Activated T-cell treated with anti-CD3 and anti-CD28 coated beads for 1 hour (primary cell): ENCODE measurements at places on chromosomes 1 and 21.

- no peak for DNase-seq
Measured at GRCh38 chr1:54699936-54700525, 15.6 kb upstream of the TTC4 start.

DNA sequence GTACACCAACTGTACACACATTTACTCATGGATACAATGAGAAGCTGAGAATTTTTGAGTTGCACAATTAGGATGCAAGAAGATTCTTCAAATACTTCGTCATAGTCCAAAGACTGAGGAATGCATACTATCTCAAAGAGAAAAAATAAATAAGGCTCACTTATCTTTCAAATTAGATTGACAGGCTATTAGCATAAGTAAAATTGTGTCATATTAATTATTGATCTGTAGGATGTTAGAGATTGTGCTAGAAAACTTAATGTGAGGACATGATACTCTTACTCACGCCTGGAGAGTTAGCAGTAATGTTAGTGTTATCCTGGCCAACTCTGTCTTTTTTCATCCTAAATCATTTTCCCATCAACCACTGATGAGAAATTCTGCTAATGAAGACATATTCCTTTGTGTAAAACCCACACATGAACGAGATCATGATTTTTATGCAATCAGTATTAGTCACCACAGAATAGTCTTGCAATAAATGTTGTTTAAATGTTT is 659.0 kb downstream of the LTN1 start:
- no peak for DNase-seq

GRCh38 chr1:183023601-183024316 is 539 bp downstream of the LAMC1 start:
- no peak for DNase-seq

- no peak for DNase-seq
Measured at GRCh38 chr1:178451529-178451928, 45.2 kb downstream of the CLEC20A start.

- DNase-seq = no peak
Measured at GRCh38 chr1:197277166-197277565, 9.1 kb downstream of the CRB1 start.

DNA sequence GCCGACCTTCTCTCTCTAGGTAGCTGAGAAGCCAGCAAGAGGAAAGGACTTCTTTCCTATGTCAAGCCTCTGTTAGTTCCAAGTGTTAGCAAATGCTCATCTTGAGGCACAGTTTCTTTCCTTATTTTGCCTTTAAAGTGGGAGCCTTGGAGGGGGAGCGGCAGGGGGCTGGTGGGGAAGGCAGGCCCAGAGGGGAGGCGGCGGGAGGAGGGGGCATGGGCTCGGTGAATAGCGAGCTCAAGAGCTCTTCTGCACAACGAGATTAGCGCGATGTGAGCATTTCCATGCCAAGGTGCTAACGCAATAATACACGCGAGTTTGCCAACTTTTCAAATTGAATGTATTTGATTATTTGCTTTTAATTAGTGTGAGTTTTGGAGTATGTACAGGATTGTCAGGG is 372.6 kb downstream of the RPS6KC1 start:
- no peak for DNase-seq

DNA sequence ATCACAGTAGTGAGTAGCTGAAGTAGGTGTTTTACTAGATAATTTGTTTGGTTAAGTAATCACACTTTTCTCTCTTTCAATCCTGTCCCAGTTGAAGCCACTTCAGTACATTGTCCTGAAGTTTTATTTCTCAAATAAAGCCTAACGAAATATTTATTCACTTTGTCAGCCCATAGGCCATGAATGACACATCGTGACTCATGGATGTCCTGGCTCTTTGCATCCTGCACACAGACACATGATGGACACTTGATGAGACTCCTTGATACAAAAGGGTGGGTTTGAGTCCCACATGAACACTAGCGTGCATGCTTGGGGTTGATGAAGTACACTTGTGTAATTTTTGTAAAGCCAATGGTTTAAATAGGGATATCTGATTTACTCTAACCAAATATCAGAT is 22.7 kb upstream of the LAMC2 start:
- DNase-seq = no peak

- DNase-seq = no peak
Measured at GRCh38 chr1:242743983-242744780, 219.7 kb upstream of the PLD5 start.

DNA sequence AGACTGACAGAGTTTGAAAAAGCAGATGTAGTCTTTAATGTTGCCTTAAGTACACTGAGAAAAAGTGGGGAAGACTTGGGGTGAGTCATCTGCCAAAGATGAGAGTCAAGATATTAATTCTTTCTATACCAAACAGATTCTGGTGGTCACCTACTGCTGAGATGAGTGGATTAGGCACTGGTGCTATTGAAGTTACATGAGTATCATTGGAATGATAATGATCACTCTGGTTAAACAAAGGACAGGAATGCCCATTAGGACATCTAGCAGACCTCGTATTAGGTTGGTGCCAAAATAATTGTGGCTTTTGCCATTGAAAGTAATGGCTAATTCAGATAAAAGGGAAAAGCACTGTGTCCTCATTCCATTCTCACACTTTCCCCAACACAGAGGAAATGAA is 1588.9 kb downstream of the KCNT2 start:
- DNase-seq = no peak

- DNase-seq = no peak
Measured at GRCh38 chr1:46522184-46522968, 29.1 kb downstream of the KNCN start.

GRCh38 chr21:45264146-45264911 is 23.4 kb downstream of the POFUT2 start:
- DNase-seq = no peak

DNA sequence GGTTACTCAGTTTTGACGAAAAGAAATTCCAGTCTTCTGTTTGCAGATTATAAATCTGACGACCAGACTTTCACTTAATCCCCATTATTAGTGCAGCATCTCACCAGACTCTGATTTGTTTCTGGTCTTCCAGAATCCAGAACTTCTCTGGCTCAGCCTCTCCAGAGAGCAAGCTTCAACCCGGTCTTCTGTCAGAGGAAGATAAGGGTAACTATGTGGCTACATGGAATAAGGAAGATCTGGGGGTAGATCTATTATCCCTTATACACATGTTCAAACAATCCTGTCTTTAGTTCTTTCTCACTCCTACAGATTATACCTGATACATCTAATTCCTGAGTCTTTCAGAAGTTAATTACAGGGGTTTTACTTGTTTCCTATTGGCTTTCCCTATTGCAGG is 9.9 kb downstream of the PHTF1 start:
- DNase-seq = no peak

DNA sequence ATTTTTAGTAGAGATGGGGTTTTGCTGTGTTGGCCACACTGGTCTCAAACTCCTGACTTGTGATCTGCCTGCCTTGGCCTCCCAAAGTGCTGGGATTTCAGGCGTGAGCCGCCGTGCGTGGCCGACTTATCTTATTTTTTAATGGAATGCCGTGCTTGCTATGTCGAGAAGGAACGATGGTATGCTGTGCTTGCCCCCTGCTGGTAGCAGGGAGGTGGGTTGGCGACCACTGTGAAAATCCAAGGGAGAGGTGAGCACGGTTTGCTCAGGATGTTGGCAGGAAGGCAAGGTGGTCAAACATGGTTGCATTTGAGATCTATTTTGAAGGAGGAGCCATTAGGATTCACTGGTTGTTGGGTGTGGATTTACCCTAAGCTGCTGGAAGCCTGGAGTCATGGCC is 45.8 kb upstream of the RCC2 start:
- DNase-seq = no peak

- no peak for DNase-seq
Measured at GRCh38 chr1:17579951-17580939, 40.7 kb downstream of the ARHGEF10L start.

DNA sequence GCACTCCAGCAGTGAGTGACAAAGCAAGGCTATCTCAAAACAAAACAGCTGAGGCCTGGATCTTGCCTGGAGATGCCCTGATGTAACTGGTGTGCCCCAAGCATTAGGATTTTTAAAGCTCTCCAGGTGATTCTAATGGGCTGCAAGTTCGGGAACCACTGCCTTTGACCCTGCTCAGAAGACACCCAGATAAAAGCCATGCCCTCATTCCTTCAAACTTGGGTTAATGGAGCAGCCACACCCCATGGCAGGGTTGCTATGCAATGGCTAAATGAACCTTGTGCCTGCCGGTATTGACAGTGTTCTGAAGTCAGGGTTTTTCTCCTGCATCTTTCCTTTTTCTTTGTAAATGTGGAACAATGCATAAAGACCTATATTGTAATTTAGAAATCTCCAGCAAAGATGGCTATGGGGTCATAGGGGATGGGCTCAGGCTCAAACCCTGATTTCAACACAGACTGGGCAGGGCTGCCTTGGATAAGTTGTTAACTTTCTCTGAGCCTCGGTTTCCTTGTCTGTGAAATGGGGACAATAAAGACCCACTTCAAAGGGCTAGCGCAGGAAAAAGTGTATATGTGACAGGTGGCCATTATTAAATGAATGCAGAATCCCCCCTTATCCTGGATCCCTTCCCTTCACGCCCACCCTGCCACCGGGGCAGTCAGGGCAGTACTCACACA is 453 bp downstream of the TFF3 start:
- DNase-seq = no peak

DNA sequence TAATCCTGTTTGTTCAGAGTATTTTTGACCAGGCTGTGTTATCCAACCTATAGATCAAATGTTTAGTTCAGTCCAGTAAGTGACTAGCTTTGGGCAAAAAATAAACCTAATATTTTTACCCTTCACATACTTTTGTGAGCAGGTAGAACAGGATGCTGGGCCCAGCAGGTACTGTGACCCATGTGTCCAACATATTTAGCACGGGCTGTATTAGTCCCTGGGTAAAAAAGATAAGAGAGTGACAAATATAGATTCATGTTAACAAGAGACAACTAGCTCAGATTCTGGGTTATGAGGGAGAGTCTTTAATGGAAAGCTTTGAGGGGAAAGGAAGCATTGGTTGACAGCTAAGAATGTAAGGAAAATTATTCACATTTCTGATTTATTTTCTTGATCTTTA is 43.1 kb downstream of the OLFM3 start:
- DNase-seq = no peak

DNA sequence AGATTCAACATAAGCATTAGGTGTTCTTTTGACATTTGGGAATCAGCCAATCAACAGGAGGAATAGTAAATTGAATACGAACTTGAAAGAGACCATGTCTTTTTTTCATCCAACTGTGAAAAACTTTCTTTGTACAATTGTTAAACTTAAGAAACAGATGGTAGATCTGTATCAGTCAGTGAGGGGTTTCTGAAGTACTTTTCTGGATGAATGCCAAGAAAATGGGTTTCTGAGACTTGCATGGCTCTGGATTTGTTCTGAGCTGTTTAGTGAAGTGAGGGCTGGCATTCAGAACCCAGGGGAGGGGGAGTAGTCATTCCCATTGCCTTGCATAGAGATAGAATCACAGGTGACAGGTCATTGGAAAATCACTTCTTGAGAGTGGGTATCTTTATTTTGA is 37.4 kb downstream of the PTPRC start:
- DNase-seq = no peak

- no peak for DNase-seq
Measured at GRCh38 chr1:200314085-200314750, 95.6 kb downstream of the ZNF281 start.

DNA sequence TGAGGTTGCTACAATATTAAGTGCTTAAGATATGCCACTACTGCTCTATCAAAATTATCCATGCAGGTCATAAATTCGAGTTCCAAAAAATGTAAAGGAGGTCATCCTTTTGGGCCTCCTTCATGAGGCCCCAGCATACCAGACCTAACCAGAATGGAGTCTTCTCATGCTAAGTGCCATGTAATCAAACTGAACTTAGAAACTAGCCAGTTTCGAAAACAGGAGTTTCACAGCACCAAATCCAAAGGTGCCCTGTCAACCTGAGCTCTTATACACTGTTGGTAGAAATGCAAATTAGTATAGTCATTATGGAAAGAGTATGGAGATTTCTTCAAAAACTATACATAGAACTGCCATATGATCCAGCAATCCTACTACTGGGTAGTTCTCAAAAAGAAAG is 320.5 kb downstream of the ST6GALNAC3 start:
- DNase-seq = no peak

DNA sequence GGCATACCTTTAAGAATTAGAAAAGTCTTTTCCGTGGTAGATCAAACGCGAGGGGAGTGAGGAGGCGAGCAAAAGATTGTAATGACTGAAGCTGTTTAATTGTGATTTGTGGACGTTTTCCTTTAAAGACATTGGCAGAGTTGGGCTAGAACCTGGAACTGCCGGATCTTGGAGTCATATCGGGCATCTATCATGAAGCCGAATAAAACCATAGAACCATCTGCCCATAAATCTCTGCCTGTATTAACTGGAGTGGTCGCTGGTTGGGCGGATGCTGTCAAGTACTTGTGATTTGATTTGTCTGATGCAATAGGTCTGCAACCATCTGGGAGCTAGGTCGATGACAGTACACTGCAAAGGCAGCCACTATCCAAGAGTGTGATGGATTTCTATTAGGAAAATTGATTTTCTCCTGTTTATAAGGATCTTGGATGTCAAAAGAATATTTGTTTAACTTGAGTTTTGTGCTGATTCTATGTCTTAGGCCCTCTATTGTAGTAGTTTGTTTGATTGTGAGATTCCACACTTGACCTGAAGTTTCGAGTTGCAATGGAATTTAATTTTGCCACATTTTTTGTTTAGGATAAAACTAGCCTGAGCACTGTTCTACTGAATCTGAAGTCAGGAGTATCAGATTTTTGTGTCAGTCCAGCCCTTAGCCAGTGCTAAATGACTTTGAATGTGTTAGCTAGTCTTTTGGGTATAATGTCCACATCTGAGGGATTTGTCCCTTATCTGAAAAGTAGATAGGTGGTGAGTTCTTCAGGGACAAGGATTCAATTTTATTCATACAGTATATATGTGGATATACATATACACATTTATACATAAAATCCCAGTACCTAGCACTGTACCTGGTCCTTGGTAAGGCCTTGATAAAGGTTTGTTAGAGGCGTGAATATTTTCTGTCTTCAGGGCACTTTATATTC is 1.2 kb downstream of the SARS1 start:
- DNase-seq = no peak

DNA sequence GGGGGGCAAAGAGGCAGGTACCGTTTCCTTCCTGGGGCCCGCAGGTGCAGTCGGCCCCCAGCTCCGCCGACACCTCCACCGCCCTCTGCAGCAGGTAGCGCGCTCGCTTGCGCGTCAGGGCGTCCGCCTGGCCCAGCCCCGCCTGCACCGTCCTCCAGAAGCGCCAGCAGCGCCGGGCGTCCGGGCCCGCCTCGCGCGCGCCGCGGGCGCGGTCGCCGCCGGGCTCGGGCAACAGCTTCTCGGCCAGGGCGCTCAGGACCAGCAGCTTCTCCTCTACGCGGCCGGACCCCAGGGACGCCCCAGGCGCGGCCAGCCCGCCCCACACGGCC is 863 bp downstream of the TARBP1 start:
- peak; percentile 55 for DNase-seq

- DNase-seq = no peak
Measured at GRCh38 chr1:247417831-247418230, 1.9 kb downstream of the NLRP3 start.

GRCh38 chr1:90391126-90391525 is 326.0 kb downstream of the BARHL2 start:
- DNase-seq = no peak

DNA sequence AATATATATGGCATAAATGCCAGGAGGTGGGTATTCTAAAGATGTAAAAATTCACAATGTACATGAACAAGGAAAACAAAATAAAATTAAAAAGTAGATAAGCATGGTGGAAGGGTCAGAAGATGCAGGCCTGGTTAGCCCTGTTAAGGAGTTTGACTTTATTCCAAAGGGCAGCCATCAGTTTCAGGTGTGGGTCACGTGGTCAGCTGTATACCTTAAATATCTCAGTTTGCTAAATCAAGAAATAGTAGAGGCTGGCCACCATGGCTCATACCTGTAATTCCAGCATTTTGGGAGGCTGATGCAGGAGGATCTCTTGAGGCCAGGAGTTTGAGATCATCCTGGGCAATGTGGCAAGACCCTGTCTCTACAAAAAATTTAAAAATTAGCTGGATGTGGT is 8.5 kb upstream of the PINK1 start:
- DNase-seq = no peak
